ENCODE measurements at places on chromosomes 7 and 10.

- DNase-seq: no peak
Measured at GRCh38 chr10:71094712-71095390, 117.5 kb upstream of the UNC5B start.

GRCh38 chr10:6609625-6610024 lies 29.5 kb upstream of the PRKCQ start:
- no peak for DNase-seq

GRCh38 chr10:69479240-69480067 lies 28.2 kb downstream of the TSPAN15 start:
- peak; percentile 59 for DNase-seq

GRCh38 chr10:4103603-4104002 lies 318.6 kb upstream of the KLF6 start:
- DNase-seq: no peak

DNA sequence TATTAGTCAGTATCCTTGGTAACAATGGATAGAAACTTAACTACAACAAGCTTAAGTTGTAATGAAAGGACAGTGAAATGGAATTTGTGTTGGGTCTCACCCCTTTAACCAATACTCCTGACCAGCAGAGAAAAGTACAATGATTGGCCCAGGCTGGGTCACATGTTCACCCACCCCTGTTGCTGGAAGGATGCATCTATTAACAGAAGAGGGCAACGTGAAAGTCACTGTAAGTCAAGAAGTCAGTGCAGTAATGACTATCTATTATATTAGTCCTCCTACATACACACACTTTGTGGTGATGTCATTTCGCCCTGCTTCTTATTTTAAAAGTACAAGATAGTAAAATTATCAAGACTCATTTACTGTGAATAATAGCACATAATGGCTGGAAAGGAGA lies 16.2 kb downstream of the PNLIPRP2 start:
- DNase-seq: no peak

GRCh38 chr7:33578881-33579672 lies 326.3 kb upstream of the BMPER start:
- no peak for DNase-seq

DNA sequence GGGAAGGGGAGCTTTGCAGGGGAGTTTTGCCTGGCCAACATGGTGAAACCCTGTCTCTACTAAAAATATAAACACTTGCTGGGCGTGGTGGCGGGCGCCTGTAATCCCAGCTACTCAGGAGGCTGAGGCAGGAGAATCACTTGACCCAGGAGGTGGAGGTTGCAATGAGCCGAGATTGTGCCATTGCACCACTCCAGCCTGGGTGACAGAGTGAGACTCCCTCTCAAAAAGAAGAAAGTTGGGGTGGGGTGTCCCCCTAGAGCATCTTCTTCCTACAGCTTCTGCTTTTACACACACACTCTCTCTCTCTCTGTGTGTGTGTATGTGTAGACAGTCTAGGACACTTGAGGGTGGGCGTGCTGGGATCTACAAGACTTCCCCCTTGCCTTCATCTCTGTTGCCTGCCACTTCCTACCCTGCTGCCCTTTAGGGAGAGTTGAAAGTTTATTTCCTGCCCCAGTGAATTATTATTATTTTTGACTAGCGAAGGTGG lies 21.7 kb downstream of the PLAU start:
- DNase-seq: no peak

DNA sequence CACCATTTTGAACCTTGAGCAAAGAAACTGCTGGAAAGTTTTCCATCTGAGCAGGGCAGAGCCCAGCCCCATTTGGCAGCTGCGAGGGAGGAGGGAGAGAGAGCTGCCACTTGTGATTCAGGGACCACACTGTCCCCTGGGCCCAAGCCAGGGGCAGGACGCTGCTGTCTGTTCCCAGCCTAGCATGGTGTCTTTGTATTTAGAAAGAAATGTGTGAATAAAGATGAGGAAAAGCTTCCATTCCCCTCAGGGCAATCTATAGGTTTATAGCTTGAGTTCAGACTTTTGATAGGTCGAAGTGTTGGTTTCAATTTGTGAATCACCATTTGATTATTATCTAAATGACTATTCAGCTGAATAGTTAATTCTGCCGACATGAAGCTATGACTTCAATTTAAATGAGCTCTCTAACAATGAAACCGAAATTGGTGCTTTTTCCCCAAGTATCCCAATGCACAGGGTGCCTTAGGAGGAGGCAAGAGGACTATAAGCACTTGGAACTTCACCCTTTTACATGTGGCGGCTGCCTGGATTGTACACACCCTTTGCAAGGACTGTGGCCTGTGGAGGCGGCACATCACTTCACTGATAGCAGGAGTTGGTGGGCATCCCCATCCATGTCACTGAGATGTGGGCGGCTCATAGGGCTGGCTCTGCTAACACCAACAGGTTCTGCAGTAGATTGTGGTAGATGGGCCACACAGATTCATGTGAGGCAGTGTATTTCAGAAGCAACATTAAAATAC lies 223.5 kb downstream of the CCDC3 start:
- DNase-seq: no peak

All from NCI-H146 (cell line).